ENCODE measurements at places on chromosomes 6 and 20. TPM values are rescaled to one million over a fixed set of nuclear protein-coding genes. Genes with fewer than 3 reads are reported as not detected.

DNA sequence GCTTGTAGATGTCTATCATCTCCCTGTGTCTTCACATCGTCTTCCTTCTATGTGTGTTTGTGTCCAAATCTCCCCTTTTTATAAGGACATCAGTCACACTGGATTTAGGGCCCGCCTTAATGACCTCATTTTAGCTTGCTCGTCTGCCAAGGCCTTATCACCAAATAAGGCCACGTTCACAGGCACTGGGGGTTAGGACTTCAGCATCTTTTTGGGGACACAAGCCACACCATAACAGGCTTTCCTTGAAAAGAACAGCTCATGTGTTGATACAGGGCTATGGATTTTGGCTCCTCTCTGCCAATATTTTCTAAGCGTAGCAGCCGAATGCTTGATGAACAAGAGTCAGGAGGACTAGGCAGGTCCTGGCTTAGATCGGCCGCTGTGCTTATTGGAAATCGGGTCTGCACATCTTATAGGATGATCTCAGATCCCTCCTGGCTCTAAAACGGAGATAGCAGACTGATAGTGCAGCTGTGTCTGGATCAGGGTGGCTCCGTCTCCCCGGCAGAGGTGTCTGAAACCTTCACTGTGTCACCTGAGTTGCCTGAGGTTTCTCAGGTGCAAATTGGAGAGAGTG, 16.2 kb upstream of the TMEM181 start:
- DNase-seq: no peak

- DNase-seq: no peak
Measured at GRCh38 chr6:119116712-119117281, 38.3 kb upstream of the FAM184A start.

- no peak for DNase-seq
Measured at GRCh38 chr20:16059841-16060240, 513.4 kb downstream of the KIF16B start.

- no peak for DNase-seq
Measured at GRCh38 chr6:85470023-85470410, 20.1 kb downstream of the NT5E start.

DNA sequence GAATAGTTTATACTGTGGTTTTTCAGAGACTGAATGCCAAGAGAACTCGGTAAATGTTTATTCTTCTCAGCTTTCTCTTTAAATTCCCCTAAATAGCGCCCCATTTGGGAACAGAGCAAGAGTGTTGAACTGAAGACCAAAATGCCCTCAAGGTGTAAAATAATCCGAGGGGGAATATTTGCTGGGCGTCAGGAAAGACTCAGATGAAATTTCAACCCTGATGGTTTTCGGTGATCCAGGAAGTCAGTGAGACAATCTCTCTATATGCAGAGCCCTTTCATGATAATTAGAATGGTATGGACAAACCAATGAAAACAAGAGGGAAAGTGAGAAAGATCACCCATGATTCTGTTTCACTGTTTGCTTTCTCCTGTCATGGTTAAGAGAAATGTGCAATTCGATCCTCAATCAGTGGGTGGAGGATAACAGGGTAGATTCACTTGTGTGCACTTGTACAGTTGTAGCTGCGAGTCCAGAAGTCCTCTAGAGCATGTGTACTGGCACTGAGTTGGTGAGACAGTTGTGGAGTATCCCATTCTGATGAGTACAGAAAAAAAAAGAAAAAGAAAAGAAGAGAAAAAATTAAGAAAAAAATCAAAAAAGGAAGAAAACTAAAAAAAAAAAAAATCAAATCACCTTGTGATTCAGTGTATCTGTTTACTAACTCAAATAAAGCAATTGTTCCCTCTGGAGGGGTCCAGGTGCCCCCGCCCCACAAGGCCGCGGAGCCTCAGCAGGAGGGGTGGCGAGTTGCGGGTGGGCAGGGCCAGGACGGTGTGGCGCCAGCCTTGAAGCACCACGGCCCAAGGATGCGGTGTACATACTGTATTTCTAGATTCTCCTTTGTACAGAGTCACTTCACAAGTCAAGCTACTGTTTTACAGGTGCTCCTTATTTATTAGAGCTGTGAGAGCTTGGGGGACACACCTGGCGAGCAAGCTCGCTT, 164.9 kb downstream of the SCML4 start:
- no peak for DNase-seq

DNA sequence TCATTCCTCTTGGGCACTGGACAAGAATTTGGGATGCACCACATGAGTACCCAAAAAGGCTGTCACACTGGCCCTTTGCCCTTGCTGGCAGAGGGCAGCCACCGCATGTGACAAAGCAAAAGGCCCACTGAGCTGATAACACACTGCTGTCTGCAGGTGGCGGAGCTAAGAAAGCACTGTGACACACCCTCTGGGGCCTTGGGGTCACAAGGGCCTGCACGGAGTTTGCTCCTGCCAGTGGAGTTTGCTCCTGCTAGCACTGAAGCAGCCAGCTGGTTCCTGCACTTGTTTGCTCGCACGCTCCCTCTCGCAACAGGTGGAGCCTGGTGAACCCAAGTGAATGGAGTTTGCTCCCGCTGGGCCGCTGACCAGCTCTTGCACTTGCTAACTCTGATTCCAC, 132.6 kb downstream of the LCA5 start:
- DNase-seq: no peak

- no peak for DNase-seq
Measured at GRCh38 chr6:122676688-122677087, 66.5 kb downstream of the PKIB start.

- no peak for DNase-seq
Measured at GRCh38 chr6:106462923-106463557, 102.5 kb downstream of the CRYBG1 start.

EMILIN3 gene
- total RNA-seq: 4.2 TPM

OLIG3 gene
- total RNA-seq: not detected

PRPH2 gene
- total RNA-seq: 0.63 TPM
